ENCODE measurements at places on chromosomes 12 and 14. TPM values are rescaled to one million over a fixed set of nuclear protein-coding genes. Genes with fewer than 3 reads are reported as not detected.

The LRRK2 gene
- 0.23 TPM for total RNA-seq

The PLA2G1B gene
- 1.8 TPM for total RNA-seq

The PLBD2 gene
- total RNA-seq: 35.6 TPM

The RTN1 gene
- 1.1 TPM for total RNA-seq

The MIP gene
- not detected for total RNA-seq

- DNase-seq: no peak
These were observed 19.1 kb upstream of the MAPKAPK5 start for GRCh38 chr12:111822886-111823285.

- DNase-seq: no peak
These were observed 45.7 kb upstream of the MEG3 start for GRCh38 chr14:100780246-100780645.

GRCh38 chr14:49770212-49770817 lies 2.4 kb downstream of the KLHDC2 start:
- no peak for DNase-seq

DNA sequence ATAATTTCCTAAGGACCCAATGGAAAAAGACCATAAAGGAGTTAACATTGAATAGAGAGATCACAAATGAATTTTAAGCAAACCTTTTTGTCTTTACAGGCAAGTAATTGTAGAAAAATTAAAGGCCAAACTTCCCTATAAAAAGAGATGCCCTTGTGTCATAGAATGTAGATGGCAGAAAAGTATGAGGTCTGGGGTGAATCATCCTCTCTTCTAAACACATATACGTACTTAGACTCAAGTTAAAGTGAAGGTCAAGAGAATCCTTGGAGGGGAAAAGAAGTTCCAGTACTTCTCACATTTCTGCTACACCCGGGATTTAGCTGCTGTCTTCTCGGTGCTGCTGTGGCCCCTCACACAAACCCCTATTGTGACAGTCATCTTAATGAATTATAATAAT lies 116.2 kb upstream of the ARID2 start:
- DNase-seq: no peak

DNA sequence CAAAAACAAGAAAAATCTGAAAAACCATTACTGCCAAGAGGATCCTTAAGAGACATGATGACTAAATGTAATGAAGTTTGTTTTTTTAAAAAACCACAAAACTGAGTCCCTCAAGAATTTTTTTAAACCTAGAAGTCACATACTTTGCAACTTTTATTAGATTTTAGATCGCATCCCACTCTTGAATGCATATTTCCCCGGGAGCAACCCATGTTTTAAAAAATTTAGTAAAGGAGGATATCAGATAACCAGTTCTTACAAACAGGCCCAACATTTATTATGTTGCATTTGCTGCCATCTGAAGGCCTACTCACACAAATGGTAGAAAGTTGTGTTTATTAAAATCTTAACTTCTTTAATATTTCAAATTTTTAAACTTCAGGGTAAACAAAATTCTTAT lies 44.3 kb upstream of the CCT2 start:
- DNase-seq: no peak

- no peak for DNase-seq
These were observed 154.9 kb downstream of the RASSF9 start for GRCh38 chr12:85681333-85681732.

GRCh38 chr12:48189331-48190125 lies 6.1 kb downstream of the CCDC184 start:
- peak; percentile 79 for DNase-seq

DNA sequence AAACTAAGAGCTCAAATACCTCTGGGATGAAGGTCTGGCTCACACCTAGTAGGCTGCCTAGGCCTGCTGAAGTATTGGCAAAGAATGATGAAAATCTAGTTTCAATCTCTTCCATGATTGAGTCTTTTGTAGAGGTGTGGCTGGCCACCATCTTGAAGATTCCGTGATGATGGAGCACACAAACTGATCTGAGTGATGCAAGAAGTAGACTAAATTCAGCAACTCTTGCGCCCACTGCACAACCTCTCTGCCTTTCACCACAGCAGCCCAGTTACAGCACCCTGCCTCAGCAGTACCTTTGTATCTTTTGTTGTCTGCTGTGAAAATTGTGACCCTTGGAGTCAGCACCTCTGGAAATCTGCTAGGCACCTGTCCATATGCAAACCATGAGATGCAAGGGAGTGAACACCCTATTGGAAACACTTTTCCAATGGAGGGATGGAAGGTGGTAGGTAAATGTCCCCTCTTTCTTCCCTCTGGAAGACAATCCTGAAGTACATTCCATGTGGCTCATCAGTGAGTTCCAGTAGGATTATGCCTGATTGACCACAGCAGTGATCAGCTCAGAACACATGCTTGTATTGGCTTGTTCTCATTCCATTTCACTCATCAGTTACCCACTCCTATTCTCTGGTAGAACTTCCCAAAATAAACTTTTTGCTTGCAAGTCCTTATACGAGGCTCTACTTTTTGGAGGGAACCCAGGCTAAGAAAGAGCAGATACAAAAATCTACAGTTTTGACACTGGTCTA lies 58.6 kb downstream of the BTBD7 start:
- no peak for DNase-seq

GRCh38 chr12:73815072-73815645 lies 722.5 kb upstream of the ATXN7L3B start:
- DNase-seq: no peak

Measured in WTC11 (cell line).